ENCODE measurements at places on chromosomes 5 and 9.

GRCh38 chr5:36661456-36662220, 55.2 kb downstream of the SLC1A3 start:
- DNase-seq, result no peak

DNA sequence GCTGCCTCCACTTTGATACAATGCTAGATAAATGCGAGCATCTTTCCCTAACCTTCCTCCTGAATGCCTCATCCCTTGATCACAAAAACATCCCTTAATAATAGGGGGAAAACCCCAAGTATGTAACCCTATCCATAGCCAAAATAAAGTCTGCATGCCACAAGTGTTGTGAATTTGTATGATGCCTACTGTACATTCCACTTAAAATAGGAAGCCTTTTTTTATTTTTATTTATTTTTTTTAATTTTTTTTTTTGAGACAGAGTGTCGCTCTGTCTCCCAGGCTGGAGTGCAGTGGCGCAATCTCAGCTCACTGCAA, 207.0 kb downstream of the AOPEP start:
- no peak for DNase-seq

DNA sequence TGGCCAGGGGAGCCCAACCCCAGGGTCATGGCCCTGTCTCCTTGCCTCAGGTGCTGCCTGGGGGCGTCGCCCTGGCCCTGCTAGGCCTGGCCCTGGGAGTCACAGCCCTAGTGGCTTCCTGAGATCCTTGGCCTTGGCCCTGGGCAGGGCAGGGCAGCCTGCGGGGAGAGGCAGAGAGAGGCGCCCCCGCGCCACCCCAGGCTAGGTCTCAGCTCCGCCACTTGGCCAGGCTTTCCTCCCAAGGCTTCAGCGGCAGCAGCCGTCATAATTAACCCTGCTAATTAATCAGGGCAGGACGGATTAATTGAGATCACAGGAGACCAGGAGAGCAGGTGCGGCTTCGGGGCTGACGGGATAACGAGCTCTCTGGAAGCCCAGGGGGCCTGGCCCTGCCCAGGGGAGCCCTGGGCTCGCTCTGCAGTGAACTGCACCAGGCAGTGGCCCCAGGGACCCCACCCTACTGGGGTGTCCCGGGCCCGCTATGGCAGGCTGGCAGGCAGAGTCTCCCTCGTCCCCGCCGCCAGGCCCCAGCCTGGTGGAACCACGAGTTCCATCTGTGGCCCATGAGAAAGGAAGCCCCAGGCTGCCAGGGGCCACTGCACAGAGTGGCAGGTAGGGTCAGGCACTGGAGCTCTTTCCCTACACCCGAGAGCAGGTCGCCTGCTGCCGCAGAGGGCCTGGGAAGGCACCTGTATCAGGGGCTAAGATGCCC, 269.6 kb downstream of the PBX3 start:
- no peak for DNase-seq

DNA sequence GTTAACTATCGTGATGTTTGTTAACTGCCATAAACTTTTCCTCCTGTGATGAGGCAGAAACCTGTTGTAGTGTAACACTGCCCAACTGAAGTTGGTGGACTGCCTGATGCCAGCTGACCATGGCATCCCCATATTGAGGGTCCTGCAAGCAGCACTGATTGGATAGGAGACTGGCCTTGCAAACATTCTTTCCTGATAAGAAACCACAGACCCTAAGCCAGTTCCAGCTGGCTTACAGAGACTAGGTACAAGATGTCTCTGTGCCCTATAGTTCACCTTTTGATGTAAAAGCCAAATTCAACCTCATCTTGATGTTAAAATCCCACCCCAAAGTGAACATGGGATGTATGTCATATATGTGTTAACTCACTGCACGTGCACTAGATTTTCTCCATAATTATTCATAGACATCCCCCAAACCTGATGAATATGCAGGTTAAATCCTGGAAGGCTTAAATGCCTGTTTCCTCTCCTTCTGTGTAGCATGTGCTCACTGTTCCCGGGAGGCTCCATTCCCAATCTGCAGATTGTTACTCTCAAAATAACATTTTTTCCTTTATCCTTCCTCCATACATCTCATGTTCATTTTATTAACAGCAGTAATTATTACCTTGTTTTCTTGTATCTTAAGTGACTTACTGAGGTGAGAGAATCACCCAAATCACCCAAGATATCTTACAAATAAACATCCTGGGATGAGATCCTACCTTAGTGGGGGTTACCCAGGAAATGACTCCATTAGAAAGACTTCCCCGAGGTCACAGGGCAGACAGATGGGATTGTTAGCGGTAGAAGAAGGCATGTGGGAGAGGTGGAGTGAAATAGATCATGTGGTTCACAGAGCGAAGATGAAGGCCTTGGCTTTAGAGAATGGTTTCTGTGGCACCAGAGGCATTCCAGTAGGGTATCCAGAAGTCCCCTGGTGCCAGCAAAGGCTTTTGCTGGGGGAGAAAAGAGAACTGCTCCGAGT, 566.7 kb downstream of the CCDC171 start:
- no peak for DNase-seq

DNA sequence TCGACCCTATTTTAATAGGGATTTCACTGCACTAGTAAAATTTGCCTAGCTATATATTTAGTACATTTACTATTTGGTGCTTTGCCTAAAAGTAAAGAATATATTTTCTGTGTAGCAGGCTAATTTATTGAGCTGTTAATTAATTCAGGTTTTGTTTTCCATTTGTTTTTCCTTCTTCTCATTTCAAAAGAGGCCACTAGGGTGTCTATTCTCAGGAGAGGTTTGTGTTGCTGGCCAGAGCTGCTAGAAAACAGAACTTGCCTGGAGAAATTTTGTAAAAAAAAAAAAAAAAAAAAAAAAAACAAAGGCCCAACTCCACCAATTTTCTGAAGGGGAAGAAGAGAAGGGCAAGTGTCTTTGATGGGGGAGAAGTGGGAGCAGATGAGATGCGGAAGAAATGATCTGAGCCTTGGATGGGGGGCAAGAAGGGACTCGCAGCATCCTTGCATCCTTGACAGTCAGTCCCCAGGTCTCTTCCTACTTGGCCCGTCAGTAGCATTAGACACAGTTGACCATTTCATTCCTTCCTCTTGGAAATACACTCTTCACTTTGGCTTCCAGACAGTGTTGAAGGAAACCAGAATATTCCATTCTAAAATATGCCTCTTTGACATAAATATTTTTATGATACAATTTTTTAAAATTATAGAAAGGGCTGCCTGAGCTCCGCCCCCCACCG, 318.5 kb downstream of the TRPM3 start:
- DNase-seq, result no peak

DNA sequence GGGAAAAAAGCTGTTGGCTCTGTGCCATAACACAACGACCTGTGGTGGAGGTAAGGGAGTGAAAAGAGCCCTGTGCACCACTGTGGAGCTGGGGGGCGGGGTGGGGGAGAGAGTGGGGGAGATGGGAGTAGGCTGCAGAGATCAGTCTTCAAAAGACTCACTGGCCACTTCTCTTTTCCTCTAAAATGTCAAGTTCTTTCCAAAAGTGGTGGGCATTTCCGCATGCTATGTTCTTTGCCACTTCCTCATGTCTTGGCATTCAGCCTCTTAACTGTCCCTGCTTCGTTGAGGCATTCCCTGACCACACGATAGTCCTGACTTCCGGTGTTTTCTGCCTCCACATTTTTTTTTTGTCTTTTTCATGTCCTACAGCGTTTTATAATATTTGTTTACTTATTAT, 2.4 kb upstream of the PPP2R2B start:
- no peak for DNase-seq

- DNase-seq, result no peak
Measured at GRCh38 chr5:62587737-62588136, 9.1 kb downstream of the LRRC70 start.

- no peak for DNase-seq
Measured at GRCh38 chr5:139308797-139309196, 15.3 kb downstream of the MATR3 start.

DNA sequence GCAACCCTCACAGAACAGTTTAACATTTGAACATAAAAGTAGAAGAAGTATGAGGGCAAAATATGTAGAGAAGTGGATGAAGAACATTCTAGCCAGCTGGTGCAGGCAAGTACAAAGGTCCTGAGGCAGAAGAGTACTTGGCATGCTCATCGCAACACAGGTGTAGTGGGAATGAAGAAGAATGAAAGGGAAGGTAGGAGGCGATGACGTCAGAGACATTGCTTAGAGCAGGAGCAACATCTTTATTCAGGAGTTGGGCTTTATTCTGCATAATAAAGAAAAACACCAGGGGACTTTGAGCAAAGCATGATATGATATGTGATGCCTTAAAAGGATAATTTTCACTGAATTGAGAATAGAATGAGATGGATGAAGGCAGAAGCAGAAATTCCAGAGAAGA, 570.6 kb upstream of the CDH9 start:
- no peak for DNase-seq

DNA sequence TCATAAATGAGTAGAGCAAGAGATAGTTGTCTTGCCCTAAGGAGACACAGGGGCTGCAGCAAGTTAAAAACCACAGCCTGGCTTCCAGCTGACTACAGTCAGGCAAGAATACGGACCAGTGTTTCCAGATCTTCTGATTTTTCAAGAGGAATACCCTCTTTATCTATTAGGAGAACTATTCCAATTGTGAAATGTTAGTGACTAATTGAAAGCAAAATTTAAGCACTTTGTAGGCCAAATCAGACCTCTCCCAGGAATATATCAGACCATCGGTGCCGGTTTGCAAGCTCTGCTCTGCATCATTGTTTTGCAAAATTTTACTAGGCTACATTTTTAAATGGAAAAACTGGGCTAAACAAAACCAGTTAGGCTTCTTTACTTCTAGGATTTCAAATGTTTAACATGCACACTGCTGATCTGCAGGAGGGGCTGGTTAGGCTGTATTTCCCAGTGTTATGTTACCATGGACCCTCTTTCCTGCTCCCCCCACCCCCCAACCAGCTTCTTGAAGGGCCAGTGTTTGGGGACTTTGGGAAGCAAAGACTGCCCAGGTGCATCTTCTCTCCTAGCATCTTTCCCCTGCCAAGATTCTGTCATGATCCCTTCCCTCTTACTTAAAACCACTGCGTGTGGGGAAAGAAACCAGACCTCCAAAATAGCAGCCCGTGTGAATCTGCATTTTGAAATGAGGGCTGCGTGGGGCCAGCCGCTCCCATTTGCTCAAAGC, 1.1 kb upstream of the ARSI start:
- DNase-seq, result no peak

DNA sequence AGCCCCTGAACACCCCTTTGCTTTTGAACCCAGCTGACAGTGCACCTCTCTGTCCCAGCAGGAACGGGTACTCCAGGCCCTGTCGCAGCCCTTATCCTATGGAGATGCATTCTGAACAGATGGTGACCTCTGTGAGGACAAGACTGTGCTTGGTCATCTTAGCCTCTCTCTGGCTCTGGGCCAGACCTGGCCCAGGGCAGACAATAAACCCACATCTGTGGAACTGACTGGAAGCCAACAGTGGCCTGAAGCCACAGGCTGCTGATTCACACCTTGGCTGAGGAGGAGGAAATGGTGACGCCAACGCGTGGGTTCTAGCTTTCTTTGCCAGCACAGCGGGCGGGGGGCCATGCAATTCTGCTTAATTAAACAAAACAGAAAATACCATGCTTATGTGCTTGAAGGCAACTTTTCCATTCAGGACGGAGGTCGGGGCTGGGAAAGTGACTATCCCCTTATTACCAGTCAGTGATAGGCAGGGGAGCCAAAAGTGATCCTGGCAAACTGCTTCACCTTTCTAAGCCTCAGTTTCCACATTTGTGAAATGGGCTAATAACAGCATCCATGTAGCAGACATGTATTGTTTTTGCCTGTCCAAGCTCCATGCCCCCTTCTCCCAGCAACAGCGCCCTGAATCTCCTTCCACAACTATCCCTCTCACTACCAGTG, 10.8 kb downstream of the SH3PXD2B start:
- DNase-seq, result no peak

DNA sequence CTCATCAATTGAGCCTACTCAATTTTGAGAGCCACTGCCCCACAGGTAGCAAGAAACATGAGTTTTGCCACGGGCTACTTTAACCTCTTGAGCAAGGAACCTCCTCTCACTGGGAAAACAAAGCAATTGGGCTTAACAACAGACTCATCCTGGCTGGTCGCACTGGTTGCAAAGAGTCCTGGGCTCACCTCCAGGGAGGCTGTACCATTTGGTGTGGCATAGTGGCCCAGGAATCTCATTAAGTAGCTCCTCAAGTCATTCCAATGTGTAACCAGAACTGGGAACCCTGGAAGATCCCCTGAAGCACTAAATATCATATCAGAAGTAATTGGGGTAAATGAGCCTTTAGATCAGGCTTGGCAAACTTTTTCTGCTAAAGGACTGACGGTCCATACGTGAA, 78.5 kb downstream of the MYO10 start:
- DNase-seq, result no peak

- DNase-seq, result no peak
Measured at GRCh38 chr9:135198586-135199285, 111.3 kb downstream of the OLFM1 start.

DNA sequence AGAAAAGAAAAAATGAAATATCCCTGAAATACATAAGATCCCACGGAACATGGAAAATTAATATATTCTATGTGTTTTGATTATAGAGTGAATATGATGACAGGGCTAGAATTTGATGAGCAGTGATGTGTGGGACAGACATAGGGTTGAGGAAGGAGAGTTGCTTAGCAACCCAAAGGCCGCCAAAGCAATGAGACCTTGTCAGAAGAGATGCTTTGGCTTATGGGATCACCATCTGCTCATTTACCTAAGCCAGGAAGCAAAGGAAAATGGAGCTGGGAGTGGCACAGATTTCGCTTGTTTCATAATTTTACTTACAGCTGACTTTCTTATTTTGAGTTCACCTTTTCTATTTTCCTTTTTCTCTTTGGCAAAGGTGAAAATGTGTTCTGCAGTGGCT, 20.9 kb upstream of the HAPLN1 start:
- DNase-seq, result no peak

DNA sequence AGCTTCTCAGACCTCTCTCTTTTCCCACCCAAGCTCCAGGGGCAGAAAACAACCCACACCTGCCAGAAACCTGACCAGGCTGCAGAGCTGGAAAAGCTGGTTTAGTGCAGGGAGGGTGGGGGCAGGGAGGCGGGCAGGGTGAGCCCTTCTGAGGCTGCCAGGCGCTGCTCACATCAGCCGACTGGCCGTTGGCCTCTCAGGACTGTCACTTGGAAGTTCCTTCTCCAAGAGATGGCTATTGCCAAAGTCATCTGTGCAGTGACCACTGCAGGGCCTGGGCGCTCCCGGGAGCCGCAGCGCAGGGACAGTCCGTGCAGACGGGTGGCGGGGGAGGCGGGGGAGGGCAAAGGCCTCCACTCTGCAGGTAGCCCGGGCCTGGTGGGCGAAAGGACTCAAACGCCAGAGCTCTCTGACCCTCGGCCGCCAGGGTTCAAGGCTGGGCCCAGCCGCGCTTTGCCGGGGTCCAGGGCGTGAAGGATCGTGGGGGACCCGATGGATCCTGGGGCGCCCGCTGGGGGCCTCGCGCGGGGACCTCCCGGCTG, 205.0 kb upstream of the IER5L start:
- DNase-seq, result no peak

Measured in activated naive CD4-positive, alpha-beta T cell (primary cell).